ENCODE measurements at places on chromosomes 3 and 15. TPM values are rescaled to one million over a fixed set of nuclear protein-coding genes. Genes with fewer than 3 reads are reported as not detected.

DNA sequence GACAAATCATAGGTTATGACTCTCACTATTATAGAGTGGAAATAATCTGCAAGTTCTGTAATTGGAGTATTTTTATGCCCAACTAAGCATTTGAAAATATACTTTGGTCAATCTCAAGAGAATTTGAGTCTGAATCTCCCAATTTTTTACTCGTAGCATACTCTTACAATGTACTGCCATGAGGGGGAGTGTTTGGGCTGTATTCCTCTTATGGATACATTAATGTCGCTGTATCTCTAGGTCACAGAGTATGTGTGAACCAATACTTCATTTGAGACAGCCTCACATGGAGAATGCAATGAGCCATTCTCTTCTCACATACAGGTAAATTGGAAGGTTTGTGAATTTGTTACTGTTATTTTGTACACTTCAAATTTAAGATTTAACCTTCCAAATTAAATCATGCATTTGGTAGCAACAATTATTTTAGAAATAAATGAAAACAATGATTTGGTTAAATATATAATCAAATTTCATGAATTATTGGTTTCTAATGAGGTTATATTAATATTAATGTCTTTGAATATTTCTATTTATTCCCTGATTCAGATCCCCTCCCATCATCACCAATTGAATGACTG, 5.5 kb upstream of the CD200 start:
- peak; percentile 40 for DNase-seq

GRCh38 chr3:194756791-194757325, 71.2 kb downstream of the FAM43A start:
- DNase-seq = no peak

- no peak for DNase-seq
These were observed 180.8 kb downstream of the KCNAB1 start for GRCh38 chr3:156300929-156301840.

GRCh38 chr15:26660241-26660640, 112.6 kb downstream of the GABRB3 start:
- no peak for DNase-seq

GRCh38 chr15:100075229-100075628, 266.5 kb downstream of the ADAMTS17 start:
- DNase-seq = no peak

The TNFSF10 gene
- 41.4 TPM for total RNA-seq

The PCBP4 gene
- 31.5 TPM for total RNA-seq
